Upper lobe of right lung (tissue), 1 donor: ENCODE measurements at places on chromosomes 7 and 10.

DNA sequence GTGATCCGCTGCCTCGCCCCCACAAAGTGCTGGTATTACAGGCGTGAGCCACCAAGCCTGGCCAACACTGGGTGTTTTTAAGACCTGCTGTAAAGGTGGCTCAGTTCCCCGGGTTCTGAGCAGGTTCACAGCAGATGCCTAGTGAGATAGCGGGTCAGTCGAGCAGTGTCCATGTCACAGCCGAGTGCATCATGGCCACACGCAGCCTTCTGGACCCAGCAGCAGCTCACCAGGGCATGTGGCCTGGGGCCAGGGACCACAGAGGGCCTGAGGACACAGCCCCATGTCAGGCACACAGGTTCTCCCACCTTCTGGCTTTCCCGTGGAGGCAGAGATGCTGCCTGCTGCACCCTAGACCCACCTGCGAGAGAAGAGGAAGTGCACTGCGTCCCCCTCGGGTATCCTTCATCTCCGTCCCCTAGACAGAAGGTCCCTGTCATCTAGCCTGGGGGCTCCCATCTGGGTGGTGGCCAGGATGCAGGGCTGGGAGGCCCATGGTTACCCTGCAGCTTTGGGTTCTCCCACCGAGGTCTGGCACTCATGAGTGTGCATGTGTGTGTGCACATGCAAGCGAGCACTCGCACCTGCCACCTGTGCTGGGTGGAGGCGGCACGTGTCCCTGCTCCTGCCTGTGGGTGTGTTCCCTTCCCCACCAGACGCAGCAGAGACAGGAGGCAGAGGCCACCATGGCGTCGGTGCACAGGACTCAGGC lies 98.6 kb downstream of the NKX6-2 start:
- H3K27me3 ChIP-seq: no peaks in the 10 kb centered on the region
- no peak overlapping the region for H3K4me3 ChIP-seq
- H3K27ac ChIP-seq: no peak overlapping the region
- peaks cover 11% of the 10 kb centered on the region for H3K4me1 ChIP-seq

- H3K27me3 ChIP-seq: no peaks in the 10 kb centered on the region
- H3K4me3 ChIP-seq: no peak overlapping the region
- no peak for DNase-seq
- H3K27ac ChIP-seq: no peak overlapping the region
- no peaks in the 10 kb centered on the region for H3K36me3 ChIP-seq
Measured at GRCh38 chr7:36076074-36076473, 77.0 kb upstream of the EEPD1 start.

DNA sequence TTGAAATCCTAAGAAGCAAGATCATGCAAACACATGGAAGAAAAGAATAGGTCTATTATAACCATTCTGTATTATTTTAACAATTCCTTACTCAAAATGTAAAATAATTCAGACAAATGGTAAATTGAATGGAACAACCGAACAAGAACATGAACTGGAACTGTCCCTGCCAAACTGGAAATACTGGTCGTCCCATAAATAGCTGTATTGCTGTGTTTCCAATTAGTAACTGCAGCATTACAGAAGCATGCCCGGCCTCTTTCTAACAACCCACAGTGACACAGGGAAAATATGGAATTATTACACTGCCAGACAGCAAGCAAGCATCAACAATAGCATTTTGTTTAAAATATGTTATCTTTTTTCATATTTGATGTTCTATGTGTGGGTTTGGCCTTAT lies 1138.5 kb upstream of the PHF14 start:
- no peak overlapping the region for H3K27ac ChIP-seq
- no peak overlapping the region for H3K4me3 ChIP-seq
- H3K36me3 ChIP-seq: no peaks in the 10 kb centered on the region
- H3K4me1 ChIP-seq: no peaks in the 10 kb centered on the region

- no peak overlapping the region for H3K4me3 ChIP-seq
- DNase-seq: no peak
- no peaks in the 10 kb centered on the region for H3K4me1 ChIP-seq
- H3K27me3 ChIP-seq: no peaks in the 10 kb centered on the region
Measured at GRCh38 chr7:26735976-26736600, 128.3 kb downstream of the SKAP2 start.

DNA sequence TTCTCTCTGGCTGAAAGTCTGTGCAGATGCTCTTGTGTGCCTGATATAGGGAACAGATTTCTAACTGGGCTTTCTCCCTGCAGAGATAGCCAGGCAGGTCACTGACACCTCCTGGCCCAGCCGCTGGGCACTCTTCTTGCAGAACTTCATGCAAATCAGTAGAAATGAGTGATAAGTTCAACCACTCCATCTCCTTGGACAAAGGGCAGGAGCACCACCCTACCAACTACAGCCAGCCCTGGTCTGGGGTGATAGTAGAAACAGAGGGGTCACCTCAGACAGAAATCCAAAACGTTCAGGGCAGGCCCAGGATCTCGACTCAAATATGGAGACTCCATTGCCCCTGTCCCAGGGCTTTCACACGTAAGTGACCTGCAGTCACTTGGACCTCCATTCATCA lies 917.8 kb upstream of the ZNF722 start:
- no peaks in the 10 kb centered on the region for H3K36me3 ChIP-seq
- no peak overlapping the region for H3K27ac ChIP-seq
- no peaks in the 10 kb centered on the region for H3K27me3 ChIP-seq
- H3K4me3 ChIP-seq: no peak overlapping the region

DNA sequence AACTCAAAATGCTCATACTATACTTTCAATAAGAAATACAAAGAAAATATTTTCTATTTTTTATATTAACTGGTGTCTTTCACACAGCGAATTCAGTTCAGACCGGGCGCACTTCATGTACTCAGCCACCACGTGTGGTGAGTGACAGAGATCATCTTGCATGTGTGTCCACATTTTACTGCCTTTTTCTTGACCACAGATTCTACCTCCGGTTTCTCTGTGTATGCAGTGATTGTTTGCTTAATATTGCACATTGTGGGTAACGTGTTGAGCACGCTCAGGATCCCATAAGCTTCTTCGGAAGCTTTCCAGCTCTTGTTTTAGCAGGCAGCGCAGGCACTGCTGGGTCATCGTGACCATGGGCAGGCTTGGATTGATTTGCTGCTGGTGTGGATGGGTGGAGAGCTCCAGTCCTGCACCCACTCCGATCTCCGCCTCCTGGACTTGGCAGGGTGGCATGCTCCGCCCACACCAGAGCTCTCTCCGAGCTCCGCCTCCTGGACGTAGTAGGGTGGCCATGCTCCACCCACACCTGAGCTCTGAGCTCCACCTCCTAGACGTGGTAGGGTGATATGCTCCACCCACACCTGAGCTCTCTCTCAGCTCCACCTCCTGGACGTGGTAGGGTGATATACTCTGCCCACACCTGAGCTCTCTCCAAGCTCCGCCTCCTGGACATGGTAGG lies 253.3 kb downstream of the DIP2C start:
- H3K4me3 ChIP-seq: no peak overlapping the region
- no peak for DNase-seq
- no peaks in the 10 kb centered on the region for H3K27me3 ChIP-seq
- H3K4me1 ChIP-seq: no peaks in the 10 kb centered on the region
- H3K36me3 ChIP-seq: no peaks in the 10 kb centered on the region
- no peak overlapping the region for H3K27ac ChIP-seq

DNA sequence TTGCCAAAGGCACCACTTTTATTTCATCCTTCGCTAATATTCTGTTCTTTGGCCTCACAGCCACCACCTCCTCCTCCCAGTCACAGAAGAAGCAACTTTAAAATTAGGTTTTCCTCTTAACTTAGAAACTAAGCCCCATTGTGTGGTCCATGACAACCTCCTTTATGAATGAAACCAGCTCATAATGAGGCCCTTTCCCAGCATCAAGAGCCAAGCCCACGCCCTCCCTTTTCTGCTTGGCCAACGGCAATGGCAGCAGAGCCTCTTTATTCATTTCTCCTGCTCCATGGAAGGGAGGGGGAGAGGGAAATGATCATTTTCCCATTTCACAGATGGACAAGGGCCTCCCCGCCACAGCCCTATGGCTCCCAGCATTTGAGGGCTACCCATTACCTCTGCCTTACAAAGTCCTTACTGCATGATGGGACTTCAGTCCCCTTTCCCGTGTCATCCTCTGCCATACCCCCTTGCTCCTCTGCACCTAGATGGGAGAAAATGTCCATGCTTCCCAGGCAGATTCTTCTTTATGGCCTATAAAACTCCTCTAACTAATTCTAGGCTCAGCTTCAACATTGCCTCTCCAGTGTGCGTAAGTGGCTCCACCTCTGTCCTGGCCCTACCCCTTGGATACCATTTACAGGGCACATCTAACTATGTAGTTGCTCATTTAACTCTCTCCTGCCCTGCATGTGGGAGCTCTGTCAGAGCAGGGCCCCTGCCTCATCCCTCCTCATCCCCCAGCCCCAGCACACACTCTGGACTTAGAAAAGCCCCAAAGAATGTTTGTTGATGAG lies 475.5 kb downstream of the RPS24 start:
- H3K27me3 ChIP-seq: no peaks in the 10 kb centered on the region
- H3K4me3 ChIP-seq: no peak overlapping the region
- H3K27ac ChIP-seq: no peak overlapping the region
- peaks cover 4% of the 10 kb centered on the region for H3K4me1 ChIP-seq

GRCh38 chr7:67391168-67391567 lies 394.5 kb downstream of the TYW1 start:
- H3K4me1 ChIP-seq: no peaks in the 10 kb centered on the region
- no peaks in the 10 kb centered on the region for H3K36me3 ChIP-seq
- no peak for DNase-seq

DNA sequence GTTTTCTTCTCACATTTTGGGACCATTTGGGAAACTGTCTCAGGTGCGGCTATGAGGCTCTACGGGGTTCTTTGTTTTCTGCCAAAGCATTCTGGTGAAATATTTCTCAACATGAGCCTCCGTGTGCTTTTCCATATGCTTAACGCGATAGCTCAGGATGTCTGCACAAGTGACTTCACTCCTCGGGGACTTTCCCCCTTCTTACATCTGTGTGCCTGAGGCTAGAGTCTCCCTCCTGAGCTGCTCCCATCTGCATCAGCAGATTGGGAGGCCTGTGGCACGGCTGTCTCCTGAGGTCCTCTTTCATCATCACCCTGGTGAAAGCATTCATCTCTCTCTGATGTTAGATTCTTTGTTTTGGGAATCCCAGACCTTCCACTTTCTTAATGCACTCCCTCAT lies 1190.9 kb downstream of the TYW1 start:
- no peak overlapping the region for H3K27ac ChIP-seq
- H3K36me3 ChIP-seq: no peaks in the 10 kb centered on the region
- no peak for DNase-seq
- H3K27me3 ChIP-seq: no peaks in the 10 kb centered on the region

- no peaks in the 10 kb centered on the region for H3K4me1 ChIP-seq
- no peaks in the 10 kb centered on the region for H3K27me3 ChIP-seq
- no peak overlapping the region for H3K4me3 ChIP-seq
Measured at GRCh38 chr7:19728716-19729115, 19.9 kb upstream of the POLR1F start.

DNA sequence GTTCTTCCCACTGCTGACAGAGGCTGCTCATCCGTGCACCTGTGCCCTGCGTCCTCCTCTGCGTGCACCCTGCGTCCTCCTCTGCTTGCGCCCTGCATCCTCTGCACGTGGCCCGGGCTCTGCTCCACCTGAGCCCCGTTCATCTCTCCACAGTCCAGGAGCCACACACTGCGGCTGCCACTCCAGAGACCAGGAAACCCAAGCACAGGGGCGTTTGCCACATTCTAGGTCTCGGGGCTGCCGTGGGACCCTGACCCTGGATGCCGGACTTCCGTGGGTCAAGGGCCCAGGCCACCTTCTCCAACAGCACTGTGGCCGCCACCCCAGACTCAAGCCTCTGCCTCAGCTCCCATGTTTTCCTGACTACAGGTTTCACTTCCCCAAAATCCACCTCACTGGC lies 460.4 kb downstream of the PTPRN2 start:
- peak; percentile 58 for DNase-seq
- no peak overlapping the region for H3K4me3 ChIP-seq
- no peak overlapping the region for H3K27ac ChIP-seq
- H3K4me1 ChIP-seq: no peaks in the 10 kb centered on the region
- no peaks in the 10 kb centered on the region for H3K27me3 ChIP-seq
- no peaks in the 10 kb centered on the region for H3K36me3 ChIP-seq

- H3K36me3 ChIP-seq: no peaks in the 10 kb centered on the region
- H3K4me3 ChIP-seq: no peak overlapping the region
- DNase-seq: no peak
- no peak overlapping the region for H3K27ac ChIP-seq
- peaks cover 4% of the 10 kb centered on the region for H3K27me3 ChIP-seq
Measured at GRCh38 chr7:151895631-151896031, 18.7 kb upstream of the PRKAG2 start.
